ENCODE measurements at places on chromosomes 2 and 18.

GRCh38 chr18:55258088-55258487 lies 298.8 kb upstream of the CCDC68 start:
- DNase-seq, result no peak

DNA sequence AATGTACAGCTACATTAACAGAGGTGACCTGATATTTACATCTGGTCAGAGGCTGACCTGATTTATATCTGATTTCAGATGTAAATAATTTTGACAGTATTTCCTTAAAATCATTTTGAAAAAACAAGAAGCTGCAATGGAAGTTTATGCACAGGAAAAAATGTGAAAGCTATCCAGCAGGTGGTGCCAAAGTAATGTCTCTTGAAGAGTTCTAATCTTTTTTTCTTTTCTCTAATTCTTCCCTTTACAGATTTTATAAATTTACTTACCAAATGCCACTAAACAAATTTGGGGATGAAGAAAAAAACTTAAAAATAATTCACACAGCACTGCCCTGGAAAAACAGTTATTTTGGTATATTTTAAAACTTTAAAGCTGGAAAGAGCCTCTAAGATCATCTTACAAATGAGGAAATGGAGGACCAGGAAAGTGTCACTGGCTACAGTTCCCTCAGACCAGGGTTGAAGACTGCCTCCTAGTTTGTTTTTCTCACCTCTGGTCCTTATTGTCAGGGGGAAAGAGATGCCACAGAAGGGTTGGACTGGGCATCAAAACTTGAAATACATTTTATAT lies 16.4 kb upstream of the FBLN7 start:
- no peak for DNase-seq

- no peak for DNase-seq
Measured at GRCh38 chr18:44733069-44733753, 52.5 kb downstream of the SETBP1 start.

- DNase-seq, result no peak
Measured at GRCh38 chr2:124034265-124034664, 9.2 kb downstream of the CNTNAP5 start.

DNA sequence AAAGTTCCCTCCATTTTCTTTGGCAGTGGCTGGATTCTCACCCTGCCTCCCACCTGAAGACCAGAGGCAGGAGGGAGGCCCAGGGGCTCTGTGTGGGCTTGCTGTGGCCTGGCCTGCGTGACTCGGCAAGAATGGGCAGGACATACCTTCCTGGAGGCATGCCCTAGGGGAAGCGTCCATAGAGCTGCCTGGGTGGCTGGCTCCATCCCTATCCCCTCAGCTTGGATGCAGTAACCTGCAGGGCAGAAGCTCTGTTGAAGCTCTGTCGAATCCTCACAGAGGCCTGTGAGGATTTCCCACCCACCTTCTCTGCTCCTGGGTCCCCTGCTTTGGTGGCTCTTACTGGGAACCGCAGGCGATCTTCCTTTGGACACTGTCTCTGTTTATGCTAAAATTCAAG lies 1.3 kb upstream of the PRSS56 start:
- DNase-seq, result no peak

DNA sequence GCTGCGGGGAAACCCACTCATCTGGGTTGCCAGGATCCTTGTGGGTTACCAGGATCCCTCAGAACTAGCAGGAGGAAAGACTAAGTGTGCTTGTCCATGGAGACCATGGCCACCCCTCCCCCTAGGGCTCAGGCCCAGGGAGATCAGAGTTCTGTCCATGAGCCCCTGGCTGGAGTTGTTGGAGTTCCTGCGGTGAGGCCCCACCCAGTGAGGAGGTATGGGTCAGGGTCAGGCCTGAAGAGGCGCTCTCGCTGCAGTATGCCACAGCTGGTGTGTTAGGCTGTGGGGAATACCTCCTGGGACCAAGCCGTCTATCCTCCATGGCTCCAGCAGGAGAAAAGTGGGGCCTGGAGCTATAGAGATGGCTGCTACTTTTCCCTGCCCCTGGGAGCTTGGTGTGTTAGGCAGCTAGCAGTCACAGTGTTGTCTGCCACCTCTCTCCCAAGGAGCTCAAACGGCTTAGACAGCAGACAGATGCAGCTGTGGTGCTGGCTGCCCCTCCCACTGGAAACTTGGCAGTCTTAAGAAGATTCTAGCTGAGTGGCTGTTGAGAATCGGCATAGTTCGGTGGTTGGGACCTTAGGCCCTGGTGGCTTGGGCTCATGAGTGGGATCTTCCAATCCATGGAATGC lies 240.3 kb upstream of the CELF4 start:
- no peak for DNase-seq

DNA sequence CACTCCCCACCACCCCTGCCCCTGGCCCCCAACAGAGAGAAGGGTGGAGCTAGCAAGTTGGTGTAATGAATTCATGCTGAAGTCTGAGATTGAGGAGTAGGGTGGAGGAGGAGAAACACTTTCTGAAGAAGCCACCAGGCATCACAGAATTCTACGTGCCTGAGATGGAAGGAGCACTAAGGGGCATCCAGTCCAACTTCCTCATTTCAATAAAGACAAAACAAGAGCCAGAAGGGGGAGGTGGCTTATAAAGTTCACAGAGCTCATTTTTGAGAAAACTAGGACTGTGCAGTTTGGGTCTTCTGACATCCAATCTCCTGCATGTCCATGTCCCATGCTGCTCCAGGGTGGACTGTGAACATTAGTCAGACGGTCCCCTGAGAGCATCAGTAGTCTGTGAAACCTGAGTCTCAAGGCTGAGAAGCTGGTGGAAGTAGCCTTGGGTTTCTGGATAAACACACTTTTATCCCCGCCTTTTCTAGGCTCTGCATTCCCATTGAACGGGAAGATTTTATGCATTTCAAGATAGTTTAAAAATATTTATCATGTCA lies 77.7 kb downstream of the TRIM43 start:
- DNase-seq, result no peak

- DNase-seq, result no peak
Measured at GRCh38 chr2:236052926-236053821, 115.0 kb downstream of the GBX2 start.

DNA sequence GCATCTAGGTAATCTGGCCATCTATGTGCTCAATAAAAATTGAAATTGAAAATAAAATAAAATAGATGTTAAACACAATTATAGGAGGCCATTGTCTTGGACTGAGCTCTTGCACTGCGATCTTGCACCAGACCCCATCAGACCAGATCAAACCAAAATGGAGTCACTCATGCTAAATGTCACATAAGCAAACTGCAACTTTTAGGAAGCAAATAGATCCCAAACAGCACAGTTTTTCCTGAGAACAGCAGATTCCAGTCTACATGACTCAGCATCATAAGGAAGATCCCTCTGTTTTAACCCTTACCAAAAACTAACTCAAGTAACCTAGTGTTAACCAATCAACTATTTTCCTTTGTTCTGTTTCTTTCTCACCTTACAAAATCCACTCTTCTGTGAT lies 57.7 kb upstream of the LRP1B start:
- DNase-seq, result no peak

GRCh38 chr2:160352500-160352899 lies 141.1 kb downstream of the RBMS1 start:
- no peak for DNase-seq

DNA sequence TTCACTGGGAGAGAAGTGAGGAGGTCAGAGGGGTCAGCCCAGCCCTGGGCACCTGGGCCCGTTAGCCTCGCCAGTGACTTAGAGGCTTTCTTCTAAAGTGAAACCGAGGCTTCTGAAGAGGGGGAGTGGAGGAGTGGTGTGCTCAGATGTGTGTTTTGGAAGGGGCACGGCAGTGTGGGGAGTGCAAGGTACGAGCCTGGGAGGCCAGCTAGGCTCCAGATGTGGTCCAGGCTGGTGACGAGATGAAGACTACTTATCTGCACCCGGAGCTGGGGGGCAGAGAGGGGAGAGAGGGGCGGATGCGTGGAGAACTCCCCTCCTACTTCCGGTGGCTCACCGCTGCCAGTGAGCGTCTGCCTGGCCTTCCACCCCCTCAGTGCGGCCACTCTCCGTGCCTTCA lies 371.3 kb upstream of the HS6ST1 start:
- no peak for DNase-seq

GRCh38 chr2:19674051-19675002 lies 227.5 kb downstream of the TTC32 start:
- no peak for DNase-seq

GRCh38 chr2:227827143-227827542 lies 13.5 kb downstream of the CCL20 start:
- no peak for DNase-seq

GRCh38 chr2:38010995-38011394 lies 65.0 kb downstream of the CYP1B1 start:
- no peak for DNase-seq

GRCh38 chr2:218547978-218548377 lies 20.2 kb downstream of the USP37 start:
- no peak for DNase-seq

GRCh38 chr2:209696836-209697711 lies 74.6 kb upstream of the UNC80 start:
- DNase-seq, result no peak

DNA sequence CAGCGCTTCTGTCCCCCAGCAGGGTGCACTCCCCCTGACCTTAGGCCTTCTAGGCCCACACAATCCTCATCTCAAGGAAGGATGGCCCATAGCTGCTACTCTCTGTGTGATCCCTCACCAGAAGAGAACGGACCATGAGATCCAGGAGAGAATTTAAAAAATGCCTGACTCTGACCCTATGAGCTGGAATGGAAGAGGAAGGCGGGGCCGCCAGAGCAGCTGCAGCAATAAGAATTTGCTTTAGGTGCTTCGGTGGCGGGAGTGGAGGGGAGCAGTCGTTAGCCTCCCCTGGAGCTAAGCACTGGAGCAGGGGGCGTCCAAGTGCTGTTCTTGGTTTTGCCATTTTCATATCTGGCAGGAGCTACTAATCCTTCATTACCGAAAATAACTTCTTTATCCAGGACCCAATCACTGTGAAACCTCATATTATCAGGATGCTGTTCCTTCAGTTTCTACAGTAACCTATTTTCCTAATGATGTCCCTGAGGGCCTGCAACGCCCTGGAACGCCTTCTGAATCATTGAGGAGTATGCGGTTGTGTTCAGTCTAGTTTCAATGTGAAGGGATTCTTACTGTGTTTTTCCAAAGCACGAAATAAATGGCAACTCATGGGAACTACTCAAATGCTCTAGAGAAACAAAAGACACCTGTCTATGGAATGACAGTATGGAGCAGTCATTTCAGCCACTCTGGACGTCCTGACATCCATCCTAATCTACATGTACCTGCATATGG lies 105.1 kb upstream of the SIX2 start:
- DNase-seq, result no peak

DNA sequence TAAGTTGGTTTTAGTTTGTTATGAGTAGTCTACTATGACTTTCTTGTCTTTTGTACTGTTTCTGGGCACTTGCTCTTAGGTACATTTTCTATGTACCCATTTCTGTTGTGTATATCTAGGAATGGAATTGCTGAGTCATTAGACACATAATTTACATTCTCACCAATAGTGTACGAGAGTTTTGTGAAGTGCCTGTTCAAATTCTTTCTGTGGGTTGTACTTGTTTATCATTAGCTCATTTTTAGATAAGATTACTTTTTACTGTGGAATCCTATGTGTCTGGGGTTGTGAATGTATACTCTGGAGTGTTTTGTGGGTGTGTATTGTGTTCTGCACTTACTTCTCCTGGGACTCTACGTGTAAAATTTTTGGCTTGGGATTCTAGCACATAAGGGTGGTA lies 36.6 kb upstream of the CD28 start:
- DNase-seq, result no peak

DNA sequence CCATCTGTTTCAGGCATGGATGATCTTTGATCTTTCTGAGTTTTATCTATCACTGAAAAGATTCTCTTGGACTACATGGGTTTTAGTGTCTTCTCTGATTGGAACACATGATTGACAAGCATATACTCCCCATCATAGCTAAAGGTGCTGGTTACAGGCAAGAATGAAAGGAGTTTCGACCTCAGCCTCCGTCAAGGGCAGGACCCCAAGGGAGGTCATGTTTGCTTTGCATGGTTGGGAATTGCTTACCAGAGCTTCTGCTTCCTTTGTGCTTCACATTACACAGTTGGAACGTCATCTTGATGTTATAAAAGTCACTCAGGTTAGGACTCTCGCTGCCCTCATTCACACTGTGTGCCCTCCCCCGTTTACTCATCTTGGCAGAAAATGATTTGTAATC lies 287.7 kb downstream of the PIK3C3 start:
- DNase-seq, result no peak

GRCh38 chr18:26473672-26474071 lies 74.7 kb downstream of the KCTD1 start:
- no peak for DNase-seq

- no peak for DNase-seq
Measured at GRCh38 chr2:145655165-145655765, 1135.3 kb upstream of the ZEB2 start.
